ENCODE measurements at places on chromosomes 11 and 22.
A peak's percentile ranks its signal among the peaks of the same experiment; 100 is the strongest.

DNA sequence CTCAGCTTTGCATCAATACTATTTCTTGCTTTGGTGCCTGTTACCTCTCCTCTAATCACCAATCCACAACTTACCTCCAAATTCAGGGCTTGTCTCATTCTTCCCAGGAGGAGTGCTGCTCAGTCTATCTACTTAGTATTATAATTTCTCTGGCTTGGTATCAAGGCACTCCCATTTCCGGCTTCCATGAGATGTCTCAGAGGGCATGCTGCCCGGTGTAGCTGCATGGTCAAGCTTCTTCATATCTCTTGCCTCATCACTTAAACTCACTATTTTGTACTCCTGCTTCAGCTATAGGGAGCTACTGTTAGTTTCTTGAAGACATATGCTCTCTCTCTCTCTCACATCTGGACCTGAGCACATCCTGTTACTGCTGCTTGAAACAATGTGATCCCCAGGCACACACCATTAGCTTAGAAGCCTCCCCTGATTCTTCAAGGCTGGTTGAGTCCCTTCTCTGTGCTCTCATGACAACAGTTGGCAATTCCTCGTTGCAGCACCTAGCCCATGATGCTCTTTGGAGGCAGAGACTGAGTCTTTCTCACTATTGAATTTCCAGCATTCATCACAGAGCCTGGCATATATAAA lies 182.8 kb upstream of the SYN3 start:
- DNase-seq, result no peak

GRCh38 chr11:126485021-126485792 lies 129.7 kb downstream of the ST3GAL4 start:
- no peak for DNase-seq

- DNase-seq, result no peak
These were observed 11.9 kb upstream of the CLMP start for GRCh38 chr11:123206791-123207434.

- DNase-seq, result no peak
These were observed 6.5 kb downstream of the RFPL3 start for GRCh38 chr22:32364210-32364609.

DNA sequence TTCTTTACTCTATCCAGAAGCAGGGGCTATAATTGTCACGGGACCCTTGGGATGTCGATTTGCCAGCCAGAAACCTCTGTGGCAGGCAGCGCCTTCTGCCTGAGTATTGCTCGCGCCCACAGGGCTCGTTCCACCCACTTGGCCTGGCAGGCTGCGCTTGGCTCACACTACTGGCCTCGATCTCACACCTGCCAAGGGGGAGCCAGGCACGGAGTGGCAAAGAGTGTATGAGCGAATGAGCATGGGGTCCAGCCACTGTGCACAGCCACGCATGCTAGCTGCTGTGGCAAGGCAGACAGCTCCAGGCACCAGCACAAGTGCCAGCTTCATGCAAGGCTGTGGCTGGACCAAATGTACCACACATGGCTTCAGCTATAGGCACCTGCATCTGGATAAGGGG lies 599.8 kb downstream of the DLG2 start:
- no peak for DNase-seq

- DNase-seq, result no peak
These were observed 1.6 kb upstream of the E2F8 start for GRCh38 chr11:19242179-19242932.

- no peak for DNase-seq
These were observed 8.6 kb downstream of the MOB2 start for GRCh38 chr11:1478011-1478410.

DNA sequence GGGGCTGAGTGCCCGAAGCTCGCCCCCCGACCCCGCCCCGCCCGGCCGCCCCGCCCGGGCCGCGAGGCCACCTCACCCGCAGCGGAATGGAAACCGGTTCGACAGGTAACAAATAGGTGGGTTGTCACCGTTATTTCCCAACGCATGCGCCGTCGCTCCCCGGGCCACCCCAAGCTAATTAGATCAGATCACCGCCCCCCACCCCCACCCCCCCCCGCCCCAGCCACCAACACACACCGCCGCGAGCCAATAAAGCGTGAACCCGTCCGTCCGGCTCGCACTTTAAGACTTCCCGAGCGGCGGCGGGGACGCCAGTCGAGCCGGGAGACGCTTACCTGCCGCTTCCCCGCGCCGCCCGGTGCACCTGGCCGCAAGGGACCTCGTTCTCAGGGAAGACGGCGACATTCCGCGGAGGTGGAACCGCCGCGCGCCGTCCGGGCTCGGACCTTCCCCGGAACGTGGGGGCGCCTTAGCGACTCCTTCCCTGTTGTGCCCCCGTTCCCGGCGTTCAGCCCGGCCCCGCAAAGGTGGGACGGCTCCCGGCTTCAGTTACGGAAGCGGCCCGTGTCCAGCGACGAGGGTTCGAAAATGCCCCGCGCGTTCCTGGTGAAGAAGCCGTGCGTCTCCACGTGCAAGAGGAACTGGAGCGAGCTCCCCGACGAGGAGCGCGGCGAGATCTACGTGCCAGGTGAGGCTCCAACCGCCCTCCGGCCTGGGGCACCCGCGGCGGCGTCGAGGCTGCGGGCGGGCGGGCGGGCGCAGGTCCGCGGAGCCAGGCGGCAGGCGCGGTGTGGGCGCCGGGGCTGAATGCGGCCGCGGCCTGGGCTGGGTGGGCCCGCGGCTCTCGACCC lies at the start of gene OVOL1:
OVOL1 (plus strand) TSS at position 278 of the 851 bp plus-strand sequence; CDS start at position 589, 311 bp downstream.
- no peak for DNase-seq

- no peak for DNase-seq
These were observed 4.9 kb downstream of the UBE2L6 start for GRCh38 chr11:57562596-57562995.

- no peak for DNase-seq
These were observed 3.2 kb downstream of the TAF1D start for GRCh38 chr11:93737904-93738612.

- no peak for DNase-seq
These were observed 39.1 kb downstream of the SCUBE2 start for GRCh38 chr11:9052316-9052715.

- DNase-seq, result no peak
These were observed 16.1 kb downstream of the PHF21A start for GRCh38 chr11:46105134-46105628.

DNA sequence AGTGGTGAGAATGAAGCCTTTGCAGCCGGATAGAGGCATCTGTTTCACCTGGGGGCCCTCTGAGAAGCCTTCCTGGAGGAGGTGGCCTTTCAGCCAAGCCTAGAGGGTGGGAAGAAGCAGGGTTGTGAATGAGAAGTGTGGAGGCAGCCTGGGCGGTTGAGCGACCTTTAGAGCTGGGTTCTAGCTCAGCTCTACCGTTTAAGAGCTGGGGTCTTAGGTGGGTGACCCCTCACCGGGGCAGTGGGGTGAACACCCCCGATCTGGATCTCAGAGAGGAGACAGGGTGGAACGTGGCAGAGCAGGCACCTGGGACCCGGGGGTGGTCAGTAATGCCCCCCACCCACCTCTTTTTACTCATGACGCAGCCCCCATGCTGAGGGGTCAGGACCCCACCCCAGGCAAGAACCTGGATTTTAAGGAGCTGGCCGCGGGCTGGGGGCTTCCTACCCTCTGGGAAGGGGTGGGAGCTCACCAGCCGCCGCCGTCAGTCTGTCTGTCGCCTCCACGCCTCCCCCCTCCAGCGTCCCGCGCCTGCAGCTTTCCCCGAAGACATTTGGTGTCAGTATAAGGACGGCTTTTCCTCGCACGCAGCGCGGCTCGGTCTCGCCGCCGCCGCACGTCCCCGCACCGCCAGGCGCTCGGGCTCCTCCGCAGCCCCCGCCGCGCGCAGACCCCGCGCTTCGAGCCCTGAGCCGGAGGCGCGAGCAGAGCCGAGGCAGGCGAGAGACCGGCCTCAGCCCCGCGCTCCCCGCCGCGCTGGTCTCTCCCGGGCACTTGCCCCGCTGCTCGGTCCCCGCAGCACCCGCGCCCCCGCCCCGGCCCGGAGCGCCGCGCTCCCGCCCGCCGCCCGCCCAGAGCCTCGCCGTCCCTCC lies 13.3 kb upstream of the CACNA1I start:
- DNase-seq, result no peak

DNA sequence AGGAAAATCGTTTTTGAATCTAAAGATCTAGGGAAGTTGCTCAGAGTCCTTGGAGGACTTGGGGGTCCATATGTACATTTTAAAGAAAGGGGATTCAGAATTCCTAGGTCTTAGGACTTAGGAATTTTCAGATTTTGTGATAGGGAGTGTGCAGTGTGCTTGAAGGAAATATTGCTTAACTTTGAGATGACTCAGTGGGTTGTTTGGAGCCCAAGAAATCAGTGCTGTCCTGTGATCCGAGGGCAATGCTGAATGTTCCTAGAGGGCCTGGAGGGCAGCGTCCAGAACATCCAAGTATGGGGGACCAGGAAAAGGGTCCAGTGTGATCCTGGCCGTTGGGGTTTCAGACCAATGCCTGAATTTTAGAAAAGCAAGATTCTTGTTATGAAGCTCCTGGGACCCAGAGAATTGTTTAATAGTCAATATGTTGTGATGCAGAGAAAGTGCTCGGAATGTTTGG lies 3.1 kb upstream of the IGF2 start:
- peak; percentile 73 for DNase-seq

DNA sequence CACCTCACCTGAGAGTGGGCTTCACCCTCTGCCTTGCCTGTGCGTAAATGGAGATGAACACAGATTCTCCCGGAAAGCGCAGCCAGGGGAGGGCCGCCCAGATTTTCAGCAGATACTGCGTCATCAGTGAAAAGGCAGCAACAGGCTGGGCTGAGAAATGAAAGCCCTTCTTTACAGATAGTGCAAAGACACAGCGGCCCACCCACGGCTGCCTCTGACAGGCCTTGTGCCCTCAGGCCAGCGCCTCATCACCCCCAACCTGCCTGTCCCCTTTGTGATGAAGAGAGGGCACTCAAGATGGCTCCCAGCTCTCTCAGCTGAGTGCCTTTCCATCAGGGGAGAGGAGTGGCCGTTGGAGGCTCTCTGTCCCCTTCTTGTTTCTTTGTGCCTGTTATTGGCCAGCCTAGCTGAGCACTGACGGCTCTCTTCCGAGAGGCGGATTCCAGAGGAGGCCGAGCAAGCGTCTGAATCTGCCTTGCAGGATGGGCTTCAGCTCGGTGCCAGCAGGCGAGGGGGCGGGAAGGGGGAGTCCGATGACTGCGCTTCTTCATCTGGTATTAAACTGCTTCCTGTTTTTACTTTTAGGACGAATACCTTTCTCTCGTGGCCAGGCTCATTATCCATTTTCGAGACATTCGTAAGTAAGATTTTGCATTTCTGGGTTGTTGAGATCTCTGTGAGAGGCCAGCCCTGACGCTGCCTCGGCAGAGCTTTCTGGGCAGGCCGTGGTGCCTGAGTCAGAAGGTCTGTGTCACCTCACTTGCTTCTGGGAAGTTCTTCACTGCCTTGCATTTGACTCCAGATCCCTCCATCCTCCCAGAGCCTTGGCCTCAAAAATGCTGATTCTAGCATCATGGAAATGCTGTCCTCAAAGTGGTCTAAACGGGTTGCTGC lies 43.7 kb downstream of the MED15 start:
- DNase-seq, result peak; percentile 29

- DNase-seq, result peak; percentile 2
These were observed 323.7 kb downstream of the LUZP2 start for GRCh38 chr11:24820541-24820940.

DNA sequence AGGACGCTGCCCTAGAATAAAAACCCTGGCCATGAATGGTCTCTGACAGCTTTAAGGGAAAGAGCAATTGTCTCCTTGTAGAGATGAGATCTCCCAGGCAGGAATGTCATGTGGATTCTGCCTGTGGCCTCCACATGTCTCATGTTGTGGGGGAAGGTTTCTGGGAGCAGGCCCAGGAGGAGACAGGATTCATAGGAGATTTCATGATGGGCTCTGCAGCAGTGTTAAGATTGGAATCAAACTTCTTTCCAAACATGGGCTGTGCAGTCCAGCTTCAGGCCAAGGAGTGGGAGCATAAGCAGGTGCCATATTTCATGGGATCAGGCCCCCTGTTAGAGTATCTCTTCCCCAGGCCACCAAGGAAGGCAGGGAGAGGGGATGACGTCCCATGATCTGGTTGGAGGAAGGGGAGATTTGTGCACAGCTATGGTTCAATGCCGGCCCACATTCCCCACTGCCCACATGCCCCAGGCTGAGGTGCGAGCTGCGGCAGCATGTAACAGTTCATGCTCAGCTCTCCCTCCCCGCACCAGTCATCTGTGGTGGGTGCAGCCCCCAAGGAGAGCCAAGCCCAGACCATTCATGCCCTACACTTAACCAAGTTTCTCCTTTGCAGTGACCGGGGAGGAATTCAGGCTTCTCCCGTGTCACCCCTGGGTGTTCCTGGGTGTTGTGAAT lies 42.5 kb downstream of the LMO1 start:
- DNase-seq, result no peak

DNA sequence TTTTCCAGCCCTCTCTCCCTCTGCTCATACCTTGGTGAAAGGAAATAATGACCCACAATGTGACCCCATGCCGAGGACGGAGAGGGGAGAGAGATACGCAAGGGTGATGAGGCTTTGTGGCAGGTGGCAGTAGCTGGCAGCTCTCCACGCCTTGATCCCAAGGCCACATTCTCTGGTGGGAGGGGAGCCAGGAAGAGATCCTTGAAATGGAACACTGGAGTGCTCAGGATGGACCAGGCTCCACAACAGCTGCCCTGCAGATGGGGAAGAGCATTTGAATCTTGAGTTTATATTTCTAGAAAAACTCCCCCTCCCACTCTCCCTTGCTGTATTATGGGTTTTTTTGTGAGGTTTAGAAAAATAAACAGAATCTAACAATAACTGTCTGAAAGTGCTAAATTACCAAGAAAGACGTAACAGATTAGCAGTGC lies 61.6 kb upstream of the CDON start:
- DNase-seq, result no peak

- DNase-seq, result no peak
These were observed 391.9 kb upstream of the CADM1 start for GRCh38 chr11:115896084-115896483.

DNA sequence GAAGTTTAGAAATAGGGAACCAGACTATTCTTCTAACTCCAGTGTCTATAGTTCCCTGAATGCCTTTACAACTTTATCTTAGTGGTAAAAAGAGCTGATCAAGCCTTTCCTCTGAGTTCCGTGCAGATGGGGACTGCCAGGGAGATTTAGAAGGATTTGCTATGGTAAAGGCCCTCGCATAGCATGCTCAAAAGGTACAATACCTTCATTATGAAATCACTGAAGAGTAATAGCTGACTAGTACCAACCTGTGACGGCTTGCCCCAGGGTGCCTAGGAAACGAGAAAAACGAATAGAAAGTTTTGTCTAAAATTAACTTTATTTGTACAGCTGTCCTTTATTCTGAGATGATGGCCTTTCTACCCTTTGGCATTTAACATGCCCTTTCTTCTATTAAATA lies 150.1 kb upstream of the ARHGAP42 start:
- DNase-seq, result no peak

- no peak for DNase-seq
These were observed 883 bp upstream of the VPREB3 start for GRCh38 chr22:23754980-23755636.

DNA sequence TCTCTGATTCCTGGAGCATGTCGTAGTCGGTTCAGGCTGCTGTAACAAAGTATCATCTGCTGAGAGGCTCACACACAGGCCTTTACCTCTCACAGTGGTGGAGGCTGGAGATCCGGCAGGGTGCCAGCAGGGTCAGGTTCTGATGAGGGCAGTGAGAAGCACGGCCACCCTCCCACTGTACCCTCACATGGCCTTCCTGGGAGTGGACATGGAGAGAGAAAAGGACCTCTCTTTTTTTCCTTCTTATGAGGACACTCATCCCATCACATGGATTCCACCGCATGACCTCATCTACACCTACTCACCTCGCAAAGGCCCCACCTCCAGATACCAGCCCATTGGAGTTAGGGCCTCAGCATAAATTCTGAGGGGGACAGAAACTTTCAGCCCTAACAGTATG lies 99.5 kb downstream of the BCR start:
- DNase-seq, result peak; percentile 32

GRCh38 chr11:118410055-118410745 lies 8.8 kb downstream of the ATP5MG start:
- DNase-seq, result no peak

- no peak for DNase-seq
These were observed 177.9 kb upstream of the CADM1 start for GRCh38 chr11:115682101-115682500.
